ENCODE measurements at places on chromosomes 3 and 15.

- peak; percentile 90 for DNase-seq
Measured at GRCh38 chr3:126654571-126655383, at the start of gene TXNRD3. Gene TXNRD3 (minus strand): TSS chr3:126655124.

GRCh38 chr15:70234256-70234905, 136.7 kb upstream of the TLE3 start:
- DNase-seq: no peak

- no peak for DNase-seq
Measured at GRCh38 chr3:129549805-129550204, 6.8 kb downstream of the H1-8 start.

DNA sequence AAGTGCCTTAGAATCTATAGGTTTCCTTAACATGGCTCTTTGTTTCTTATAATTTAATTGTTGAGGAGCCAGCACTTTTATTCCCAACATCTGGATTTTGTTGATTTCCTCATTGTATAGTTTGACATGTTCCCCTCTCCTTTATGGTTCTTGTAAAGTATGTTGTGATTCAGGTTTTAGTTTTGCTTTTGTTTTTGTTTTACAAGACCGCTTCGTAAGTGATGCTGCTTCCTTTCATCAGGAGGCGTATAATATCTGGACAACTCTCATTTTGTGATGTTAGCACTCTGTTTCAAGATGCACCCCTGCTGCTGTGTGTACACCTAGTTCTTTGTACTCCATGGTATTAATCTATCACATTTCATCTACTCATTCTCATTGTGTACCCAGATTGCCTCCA, 48.7 kb downstream of the SLC49A4 start:
- DNase-seq: no peak
